DMS53 (cell line): ENCODE measurements at places on chromosomes 6 and 20.

DNA sequence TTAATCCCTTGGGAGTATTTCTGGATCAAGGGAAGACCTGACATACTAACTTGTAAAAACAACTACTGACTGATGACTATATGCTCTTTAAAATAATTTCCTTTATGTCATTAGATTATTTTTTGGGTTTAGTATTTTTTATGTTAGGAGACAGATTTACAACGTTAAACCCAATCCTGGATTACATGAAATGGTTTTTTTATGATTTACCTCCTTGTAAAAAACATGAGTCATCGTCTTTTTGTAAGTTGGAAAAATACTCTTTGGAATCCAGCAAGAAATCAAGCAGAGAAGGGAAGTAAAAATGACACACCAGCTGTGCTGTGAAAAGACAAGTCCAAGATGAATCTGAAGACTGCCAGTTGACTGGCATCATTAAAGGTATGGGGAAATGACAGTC is 6.7 kb downstream of the STK4 start:
- DNase-seq: no peak

DNA sequence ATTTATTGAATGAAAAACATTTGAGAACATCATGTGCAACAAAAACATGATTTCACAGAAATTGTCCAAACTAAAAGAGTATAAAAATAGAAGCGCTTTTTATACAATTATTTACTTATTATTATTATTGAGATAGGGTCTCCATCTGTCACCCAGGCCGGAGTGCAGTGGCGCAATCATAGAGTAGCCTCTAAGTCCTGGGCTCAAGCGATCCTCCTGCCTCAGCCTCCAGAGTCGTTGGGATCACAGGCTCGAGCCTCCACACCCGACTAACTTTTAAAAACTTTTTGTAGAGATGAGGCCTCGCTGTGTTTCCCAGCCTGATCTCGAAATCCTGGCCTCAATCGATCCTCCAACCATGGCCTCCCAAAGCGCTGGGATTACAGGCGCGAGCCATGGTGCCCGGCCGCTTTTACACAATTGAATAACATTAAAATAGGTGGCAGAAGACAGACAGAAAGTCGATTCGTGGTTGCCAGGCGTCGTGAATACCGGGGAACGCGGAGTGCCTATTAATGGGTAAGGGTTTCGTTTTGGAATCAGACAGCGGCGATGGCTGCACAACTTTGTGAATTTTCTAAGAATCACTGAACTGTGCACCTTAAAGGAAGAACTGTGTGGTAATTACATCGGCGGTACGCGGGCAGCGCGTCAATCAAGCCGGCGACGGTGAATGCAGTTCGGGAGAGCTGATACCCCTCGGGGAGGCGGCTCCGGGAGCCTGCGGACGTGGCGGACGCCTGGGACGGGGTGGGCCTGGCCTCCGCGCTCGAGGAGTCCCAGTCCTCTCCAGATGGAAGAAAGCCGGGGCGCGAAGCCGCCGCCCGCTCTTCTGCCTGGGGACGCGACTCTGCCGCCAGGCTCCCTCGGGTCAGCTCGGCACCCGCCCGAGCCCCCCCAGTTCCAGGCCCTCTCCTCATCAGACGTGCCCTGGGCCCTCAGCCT is 807 bp downstream of the TBC1D20 start:
- peak; percentile 71 for DNase-seq

- no peak for DNase-seq
These were observed 19.5 kb upstream of the RALGAPA2 start for GRCh38 chr20:20731945-20732296.

- DNase-seq: no peak
These were observed 66.6 kb downstream of the TNFAIP3 start for GRCh38 chr6:137933696-137934095.

DNA sequence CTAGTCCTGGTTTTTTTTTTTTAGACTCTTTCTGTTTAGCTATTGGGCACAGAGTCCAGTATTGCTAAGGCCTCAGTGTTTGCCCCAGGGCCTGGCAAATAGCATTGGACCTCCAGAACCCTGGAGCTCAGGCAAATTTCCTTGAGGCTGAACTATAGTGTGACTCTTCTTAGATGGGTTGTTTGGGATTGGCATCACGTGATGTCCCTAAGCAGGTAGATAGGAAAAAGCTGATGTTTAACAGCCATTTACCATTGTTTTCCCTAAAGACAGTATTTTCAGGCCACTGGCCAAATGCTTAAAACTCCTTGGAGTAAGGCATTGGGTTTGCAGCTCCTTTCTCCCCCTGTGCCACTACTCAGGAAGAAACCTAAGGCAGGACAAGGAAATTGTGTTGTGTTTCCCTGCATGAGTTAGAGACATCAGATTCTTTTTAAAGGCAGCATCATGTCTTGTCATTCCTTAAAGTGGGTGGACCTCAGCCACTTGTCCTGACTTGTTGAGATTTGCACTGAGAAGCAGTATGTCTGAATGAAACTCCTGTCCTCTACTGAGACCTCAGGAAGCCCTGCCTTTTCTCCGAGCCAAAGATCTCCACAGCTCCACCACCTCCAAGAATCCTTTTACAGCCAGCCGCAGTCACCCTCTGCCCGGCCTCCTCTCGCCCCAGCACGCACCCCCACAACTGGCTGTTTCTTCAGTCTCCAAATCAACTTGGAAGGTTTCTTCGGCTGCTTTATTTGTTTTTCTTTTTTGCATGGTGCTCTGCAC is 46.2 kb upstream of the RNF144B start:
- no peak for DNase-seq

DNA sequence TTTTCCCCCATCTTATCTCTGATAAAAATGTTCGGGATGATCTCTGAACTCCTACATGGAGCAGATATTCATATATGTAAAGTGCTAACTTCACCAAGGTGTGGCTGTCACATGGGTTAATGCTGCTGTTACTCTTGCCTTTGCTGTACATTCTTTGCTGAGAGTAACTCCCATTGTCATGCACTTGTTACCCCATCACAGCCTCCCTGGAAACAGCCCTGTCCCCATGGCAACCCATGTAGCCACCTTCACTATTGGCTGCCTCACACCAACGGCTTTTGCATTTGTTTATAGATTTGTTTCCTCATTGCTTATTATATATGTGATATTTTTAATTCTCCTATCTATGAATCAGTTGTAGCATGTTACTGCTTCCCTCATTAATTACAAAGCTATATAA is 17.3 kb upstream of the IBTK start:
- DNase-seq: peak; percentile 23

- DNase-seq: peak; percentile 27
These were observed 3.1 kb downstream of the GABRR2 start for GRCh38 chr6:89311853-89312531.

DNA sequence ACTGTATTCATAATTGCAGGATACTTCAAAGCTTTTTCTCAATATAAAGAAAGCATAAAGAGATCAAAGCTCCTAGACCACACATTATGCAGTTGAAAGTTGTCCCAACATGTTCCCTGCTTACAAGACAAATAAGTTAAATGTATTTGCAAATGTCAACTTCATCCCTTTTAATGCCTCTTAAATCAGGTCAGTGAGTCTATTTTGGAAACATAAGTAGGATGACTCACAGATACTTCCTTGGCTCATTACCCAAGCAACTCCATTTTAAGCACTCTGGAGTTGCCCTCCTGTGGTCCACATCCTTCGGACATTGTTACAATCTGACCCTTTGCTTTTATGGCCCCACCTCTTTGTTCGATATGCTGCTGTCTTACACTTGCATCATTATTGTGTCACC is 162.0 kb downstream of the FAXC start:
- peak; percentile 7 for DNase-seq
